Activated naive CD8-positive, alpha-beta T cell treated with anti-CD3 and anti-CD28 coated beads, Interleukin-2, amount 10 ng/mL, durations not matched to agents 7 days and 5 days (primary cell): ENCODE measurements at places on chromosomes 11 and 22.
A peak's percentile ranks its signal among the peaks of the same experiment; 100 is the strongest.

DNA sequence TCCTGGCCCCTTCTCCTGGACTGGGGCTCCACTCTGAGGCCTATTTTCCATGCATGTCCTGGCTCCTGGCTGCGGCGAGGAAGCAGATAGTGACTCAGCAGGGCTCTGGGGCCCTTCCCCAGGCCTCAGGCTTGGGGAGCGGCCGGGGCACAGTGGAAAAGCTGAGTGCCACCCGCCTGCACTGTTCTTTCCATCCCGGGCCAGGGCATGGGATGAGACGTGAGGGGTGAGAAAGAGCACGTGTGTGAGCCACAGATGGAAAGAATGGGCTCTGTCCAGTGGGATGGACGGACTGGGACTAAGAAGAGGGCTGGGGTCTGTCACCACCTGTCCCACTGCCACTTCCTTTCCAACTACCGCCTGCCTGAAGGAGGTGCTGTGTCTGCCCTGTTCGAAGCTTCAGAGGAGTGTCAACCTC lies 12.8 kb downstream of the SLC37A2 start:
- H3K4me3 ChIP-seq: no peak overlapping the region
- DNase-seq: no peak
- H3K36me3 ChIP-seq: no peaks in the 10 kb centered on the region
- no peaks in the 10 kb centered on the region for H3K27me3 ChIP-seq
- H3K27ac ChIP-seq: no peak overlapping the region
- H3K4me1 ChIP-seq: peaks cover 4% of the 10 kb centered on the region

GRCh38 chr22:20088263-20088648 lies 8.2 kb downstream of the DGCR8 start:
- no peaks in the 10 kb centered on the region for H3K27me3 ChIP-seq
- H3K4me1 ChIP-seq: peaks cover 32% of the 10 kb centered on the region
- H3K27ac ChIP-seq: no peak overlapping the region
- peaks cover 32% of the 10 kb centered on the region for H3K36me3 ChIP-seq
- no peak for DNase-seq
- H3K4me3 ChIP-seq: no peak overlapping the region

- H3K4me3 ChIP-seq: peak overlapping the region; percentile 49
- H3K27me3 ChIP-seq: no peaks in the 10 kb centered on the region
- H3K36me3 ChIP-seq: peaks cover 5% of the 10 kb centered on the region
- DNase-seq: no peak
Measured at GRCh38 chr11:128527046-128527445, 60.3 kb downstream of the ETS1 start.

- peaks cover 9% of the 10 kb centered on the region for H3K27me3 ChIP-seq
- H3K36me3 ChIP-seq: no peaks in the 10 kb centered on the region
- no peak for DNase-seq
- no peaks in the 10 kb centered on the region for H3K4me1 ChIP-seq
Measured at GRCh38 chr22:32542677-32543357, 68.2 kb downstream of the FBXO7 start.

- H3K27me3 ChIP-seq: peaks cover 17% of the 10 kb centered on the region
- no peak overlapping the region for H3K27ac ChIP-seq
- peaks cover 1% of the 10 kb centered on the region for H3K36me3 ChIP-seq
- no peak for DNase-seq
- H3K4me1 ChIP-seq: peaks cover 4% of the 10 kb centered on the region
Measured at GRCh38 chr11:34261820-34262219, 96.0 kb downstream of the ABTB2 start.

DNA sequence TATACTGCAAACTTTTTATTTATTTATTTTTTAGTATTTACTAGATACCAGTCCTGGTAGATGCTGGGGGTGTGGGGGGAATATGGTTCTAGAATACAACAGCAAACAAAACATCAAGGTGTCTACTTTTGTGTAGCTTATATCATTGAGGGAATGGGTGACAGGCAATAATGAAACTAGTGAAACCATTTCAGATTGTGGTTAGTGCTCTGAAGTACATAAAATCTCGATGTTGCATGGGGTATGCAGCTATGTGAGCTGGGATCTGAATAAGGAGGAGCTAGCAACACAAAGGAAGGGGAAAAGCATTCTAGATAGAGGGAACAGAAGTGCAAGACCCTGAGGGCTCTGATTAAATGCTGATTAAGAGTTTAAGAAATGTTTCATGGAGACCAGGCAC lies 103.5 kb downstream of the WT1 start:
- no peak overlapping the region for H3K27ac ChIP-seq
- peaks cover 42% of the 10 kb centered on the region for H3K27me3 ChIP-seq
- H3K36me3 ChIP-seq: no peaks in the 10 kb centered on the region
- peaks cover 9% of the 10 kb centered on the region for H3K4me1 ChIP-seq
- no peak for DNase-seq
- no peak overlapping the region for H3K4me3 ChIP-seq

- H3K4me1 ChIP-seq: no peaks in the 10 kb centered on the region
- peaks cover 13% of the 10 kb centered on the region for H3K27me3 ChIP-seq
- H3K27ac ChIP-seq: no peak overlapping the region
- no peak overlapping the region for H3K4me3 ChIP-seq
- no peak for DNase-seq
Measured at GRCh38 chr11:19275496-19275895, 34.8 kb upstream of the E2F8 start.
